Liver (tissue), 10 donors: ENCODE measurements at places on chromosomes 5 and 9.

DNA sequence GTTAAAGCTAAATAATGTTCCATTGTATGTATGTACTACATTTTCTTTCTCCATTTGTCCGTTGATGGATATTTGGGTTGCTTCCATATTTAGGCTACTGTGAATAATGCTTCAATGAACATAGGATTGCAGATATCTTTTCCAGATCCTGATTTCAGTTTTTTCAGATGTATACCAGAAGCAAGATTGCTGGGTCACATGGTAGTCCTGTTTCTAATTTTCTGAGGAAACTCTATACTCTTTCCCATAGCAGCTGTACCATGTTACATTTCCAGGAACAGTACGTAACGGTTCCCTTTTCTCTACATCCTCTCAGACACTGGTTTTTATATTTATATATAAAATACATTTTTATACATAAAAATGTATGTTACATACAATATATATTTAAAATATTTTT, 121.8 kb downstream of the GCNT1 start:
- no peak for DNase-seq

GRCh38 chr5:145470396-145470979, 364.7 kb downstream of the PRELID2 start:
- DNase-seq, result no peak

DNA sequence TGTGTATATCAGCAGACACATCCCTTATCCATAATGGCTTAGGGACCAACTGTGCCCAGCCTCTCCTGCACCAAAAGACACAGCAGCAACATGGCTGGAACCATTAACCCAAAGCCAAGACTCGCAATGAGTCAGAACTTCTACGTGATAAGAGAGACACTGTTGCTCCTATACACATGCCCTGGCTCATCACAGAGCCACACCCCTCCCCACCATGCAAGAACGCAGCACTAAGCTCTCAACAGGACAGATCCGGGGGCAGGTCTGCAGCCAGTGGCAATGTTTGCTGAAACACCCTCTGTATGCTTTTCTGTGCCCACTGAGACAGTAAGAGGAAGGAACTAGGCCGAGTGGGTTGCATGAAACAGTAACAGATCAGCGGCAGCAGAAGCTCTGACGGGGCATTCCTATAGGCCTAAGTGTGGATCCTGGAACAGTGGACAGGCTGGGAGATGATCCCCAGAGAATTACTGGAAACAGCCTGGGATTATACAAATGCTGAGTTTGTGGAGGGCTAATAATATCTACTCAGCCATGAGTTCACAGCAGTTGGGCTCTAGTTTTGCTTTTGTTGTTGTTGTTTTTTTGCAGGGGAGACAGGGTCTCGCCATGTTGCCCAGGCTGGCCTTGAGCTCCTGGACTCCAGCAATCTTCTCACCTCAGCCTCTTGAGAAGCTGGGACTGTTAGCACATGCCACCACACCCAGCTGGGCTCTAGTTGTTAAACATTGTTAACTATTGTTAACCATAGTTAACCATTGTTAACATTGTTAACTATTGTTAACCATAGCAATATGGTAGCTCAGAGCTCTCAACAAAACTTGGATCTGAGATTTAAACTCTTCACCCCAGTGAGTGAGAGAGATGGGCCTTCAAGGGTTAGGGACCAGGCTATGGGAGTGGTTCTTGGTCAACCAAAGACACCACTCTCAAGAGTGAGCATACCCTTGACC, 41.0 kb downstream of the B4GALT1 start:
- DNase-seq, result no peak

GRCh38 chr5:52132053-52132452, 655.7 kb upstream of the ITGA1 start:
- DNase-seq, result no peak

- DNase-seq, result peak; percentile 37
Observed at GRCh38 chr5:88836195-88836838, 46.7 kb downstream of the MEF2C start.

- DNase-seq, result no peak
Observed at GRCh38 chr5:83035373-83036100, 41.7 kb downstream of the TMEM167A start.

GRCh38 chr5:134113363-134113889, 1.1 kb upstream of the TCF7 start:
- DNase-seq, result no peak

DNA sequence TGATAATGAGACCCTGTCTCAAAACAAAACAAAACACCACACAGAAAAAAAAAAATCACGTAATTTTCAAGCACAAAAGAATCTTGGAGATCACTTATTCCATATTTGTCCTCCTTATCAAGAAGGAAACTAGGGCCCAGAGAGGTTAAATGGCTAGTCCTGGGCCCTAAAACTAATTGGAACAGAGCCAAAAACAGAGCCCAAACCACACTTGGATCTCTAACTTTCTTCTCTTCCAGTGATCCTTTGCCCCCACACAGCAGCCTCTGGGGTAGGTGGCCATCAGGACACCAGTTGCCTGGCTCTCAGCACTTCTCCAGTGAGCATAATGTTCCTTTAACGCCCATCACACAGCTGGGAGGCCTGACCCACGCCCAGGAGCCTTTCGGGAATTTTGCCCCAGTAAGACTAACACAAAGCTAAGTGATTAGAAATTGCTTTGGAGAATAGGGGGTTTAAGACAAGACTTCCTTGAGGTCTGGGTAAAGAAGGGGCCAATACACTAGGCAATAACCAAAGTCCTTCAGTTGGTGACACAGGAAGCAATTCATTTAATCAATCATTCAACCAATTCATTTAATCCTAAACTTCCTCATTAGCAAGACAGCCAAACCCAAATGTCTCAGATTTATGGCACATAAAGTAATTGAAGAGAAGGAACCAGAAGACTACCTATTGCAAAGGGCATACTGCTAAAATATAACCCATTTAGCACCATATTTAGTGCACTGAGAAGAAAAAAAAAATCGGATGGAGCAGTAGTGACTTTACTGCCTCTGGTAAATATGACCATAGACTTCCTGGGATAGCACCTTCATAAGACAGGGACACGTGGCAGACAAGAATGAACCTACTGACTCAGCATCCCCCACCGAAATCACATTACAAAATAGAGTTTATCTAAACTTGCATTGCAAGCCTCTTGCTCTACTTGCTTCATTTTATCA, 77.8 kb downstream of the ZNF608 start:
- DNase-seq, result no peak

GRCh38 chr9:25584611-25585010, 93.6 kb downstream of the TUSC1 start:
- no peak for DNase-seq

GRCh38 chr5:100175346-100175745, 359.8 kb upstream of the FAM174A start:
- no peak for DNase-seq

DNA sequence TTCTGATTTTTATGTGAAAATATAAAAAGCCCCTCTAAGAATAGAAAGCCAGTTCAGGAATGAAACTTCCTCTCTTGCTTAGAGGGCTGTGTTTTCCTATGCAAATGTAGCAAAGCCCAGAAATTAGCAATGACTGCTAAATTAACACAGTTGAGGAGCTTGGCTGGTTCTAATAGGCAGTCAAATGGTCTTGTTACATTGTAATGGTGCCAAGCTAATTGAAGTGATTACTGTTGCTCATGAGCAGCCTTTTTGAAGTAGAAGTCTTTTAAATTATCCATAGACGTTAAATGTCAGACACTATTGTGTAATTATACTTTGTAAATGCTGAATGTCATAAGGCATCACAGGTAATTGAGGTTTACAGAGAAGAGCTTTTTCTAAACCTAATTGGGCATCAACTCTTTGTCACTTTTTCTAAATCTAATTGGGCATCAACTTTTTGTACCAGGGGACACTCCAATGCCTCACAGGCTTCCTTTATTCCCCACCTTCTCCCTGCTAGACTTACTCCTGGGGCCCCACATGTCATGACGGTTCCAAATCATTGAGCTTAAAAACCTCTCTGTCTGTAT, 229.1 kb downstream of the PSAT1 start:
- DNase-seq, result no peak

GRCh38 chr5:124872615-124873014, 126.2 kb upstream of the ZNF608 start:
- no peak for DNase-seq

GRCh38 chr5:56674441-56674840, 140.9 kb upstream of the MAP3K1 start:
- no peak for DNase-seq

GRCh38 chr5:6486074-6486473, 37.4 kb downstream of the UBE2QL1 start:
- DNase-seq, result no peak

GRCh38 chr5:72167804-72168203, 60.5 kb downstream of the MAP1B start:
- DNase-seq, result no peak

DNA sequence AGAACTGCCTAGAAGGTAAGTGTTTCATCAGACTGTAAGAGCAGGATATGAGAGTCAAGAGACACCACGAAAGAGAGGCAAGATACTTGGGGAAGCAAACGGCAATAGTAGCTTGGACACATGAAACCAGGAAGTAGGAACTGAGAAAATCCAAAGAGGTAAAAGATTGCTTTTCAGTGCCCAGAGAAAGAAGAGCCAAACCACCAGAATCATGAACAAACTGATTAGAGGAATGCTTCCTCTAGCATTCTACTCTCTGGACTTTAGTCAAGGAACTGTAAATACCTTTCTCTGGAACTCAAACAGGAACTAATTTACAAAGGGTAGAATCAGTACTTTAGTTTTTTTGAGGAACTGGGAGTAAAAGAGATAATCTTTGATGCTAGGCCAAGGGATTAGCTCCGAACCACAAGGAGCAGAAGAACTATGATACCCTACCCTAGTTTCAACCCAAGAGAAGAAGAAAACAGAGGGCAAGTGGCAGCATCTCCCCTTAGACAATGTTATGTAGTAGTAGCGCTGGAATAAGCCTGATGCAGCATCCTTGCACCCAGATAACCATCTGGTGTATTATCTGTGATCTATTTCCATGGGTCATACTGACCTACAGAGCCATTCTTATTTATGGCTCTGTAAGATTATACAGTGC, 41.3 kb downstream of the EFCAB9 start:
- DNase-seq, result no peak

GRCh38 chr9:81490605-81491331, 198.6 kb downstream of the TLE1 start:
- DNase-seq, result no peak

- no peak for DNase-seq
Observed at GRCh38 chr5:137834498-137835049, 33.1 kb upstream of the MYOT start.

DNA sequence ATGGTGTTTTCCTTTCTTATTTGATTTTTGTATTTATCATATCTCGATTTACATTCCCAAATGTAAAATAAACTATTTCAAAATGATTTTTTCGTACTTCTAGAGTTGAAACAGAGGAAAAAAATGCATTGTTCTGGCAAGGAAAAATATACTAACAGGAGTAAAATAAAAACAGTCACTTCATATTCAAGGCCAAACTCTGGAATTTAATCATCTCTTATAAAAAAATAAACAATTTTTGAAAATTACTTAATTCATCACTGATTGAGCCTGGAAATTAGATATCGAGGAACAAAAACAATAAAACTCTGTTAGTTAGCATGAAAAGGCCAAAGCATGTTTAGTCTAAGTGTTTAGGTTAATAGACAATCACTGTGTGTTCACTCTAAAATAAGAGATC, 61.1 kb upstream of the PALM2AKAP2 start:
- no peak for DNase-seq

DNA sequence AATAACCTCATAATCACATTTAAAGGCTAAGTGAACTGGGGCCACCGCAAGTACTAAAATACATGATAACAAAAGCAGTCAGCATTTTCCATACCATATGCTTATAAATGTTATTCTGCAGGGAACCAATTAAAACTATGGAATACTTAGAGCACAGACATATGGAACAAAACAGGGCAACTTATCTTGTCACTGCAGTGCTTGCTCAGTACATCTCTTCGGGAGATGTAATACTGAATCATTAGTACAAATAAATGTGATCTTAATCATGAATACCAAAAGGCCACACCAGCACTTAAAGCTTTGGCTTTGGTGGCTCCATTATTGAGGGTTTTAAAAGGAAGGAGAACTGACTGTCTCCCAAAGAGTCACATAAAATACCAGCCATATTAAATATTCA, 32.1 kb downstream of the PRUNE2 start:
- no peak for DNase-seq

DNA sequence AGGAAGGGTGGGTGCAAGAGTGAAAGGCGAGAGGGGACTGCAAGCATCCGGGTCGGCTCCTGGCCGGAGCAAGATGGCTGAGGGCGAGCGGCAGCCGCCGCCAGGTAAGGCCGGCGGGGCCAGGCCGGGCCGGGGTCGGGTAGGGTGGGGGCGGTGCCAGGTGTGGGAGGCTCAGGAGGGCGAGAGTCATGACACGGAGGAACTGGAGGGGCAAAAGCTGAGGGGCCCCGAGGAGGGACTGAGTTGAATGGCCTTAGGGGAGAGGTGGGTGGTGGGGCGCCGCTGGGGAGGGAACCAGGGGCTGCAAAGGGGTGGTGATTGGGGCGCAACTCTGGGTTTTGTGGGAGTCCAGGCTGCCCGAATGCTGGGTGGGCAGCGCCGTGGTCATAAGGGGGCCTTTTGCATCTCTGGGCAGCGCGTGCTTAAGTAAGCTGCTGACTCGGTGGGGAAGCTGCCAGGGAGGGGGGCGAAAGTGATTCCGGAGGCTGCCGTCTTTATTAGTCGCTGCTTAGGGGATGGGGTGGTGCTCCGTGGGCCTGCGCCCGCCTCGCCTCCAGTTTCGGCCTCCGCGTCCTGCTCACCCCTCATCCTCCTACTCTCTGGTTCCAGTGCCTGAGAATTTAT, 425 bp downstream of the PTPA start:
- DNase-seq, result peak; percentile 58

- no peak for DNase-seq
Observed at GRCh38 chr9:76417394-76417793, 23.2 kb upstream of the RFK start.

GRCh38 chr5:123360910-123361309, 62.3 kb downstream of the CEP120 start:
- no peak for DNase-seq

DNA sequence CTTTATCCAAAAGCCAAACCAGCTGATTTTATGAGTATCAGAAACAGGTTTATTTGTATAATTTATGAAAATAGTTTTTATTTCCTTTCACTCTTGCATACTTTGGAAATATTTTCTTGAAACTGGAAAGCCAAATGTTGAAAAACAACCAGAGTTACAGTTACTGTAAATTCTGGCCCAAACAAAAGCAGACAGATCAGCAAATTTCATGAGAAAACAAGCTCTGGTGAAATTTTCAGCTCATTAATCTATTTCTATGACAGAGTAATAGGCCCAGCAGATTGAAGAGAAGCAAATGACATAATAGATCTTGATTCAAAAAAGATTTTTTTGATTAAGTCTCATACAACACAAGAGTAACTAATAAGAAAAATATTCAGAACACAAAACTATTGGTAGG, 182.7 kb downstream of the ENC1 start:
- no peak for DNase-seq

- DNase-seq, result no peak
Observed at GRCh38 chr5:151254556-151254955, 1.6 kb downstream of the GM2A start.

DNA sequence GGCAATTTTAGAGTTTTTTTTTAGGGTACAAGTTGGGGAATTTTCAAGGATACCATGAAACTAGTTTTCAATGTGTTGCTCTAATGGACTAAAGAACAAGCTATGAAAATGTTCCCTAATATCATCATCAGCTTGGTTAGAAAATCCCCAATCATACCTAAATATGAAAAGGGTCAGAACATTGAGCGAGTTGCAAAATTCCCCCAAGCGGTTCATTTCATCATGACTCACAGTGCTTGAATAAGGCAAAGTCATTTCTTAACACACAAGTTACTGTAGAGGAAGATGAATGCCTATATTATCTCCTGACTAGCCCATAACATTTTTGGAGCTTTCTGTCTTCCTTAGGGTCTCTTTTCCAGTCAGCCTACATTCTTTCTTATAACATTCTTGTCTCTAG, 62.7 kb downstream of the ST8SIA4 start:
- no peak for DNase-seq
